Fibroblast of villous mesenchyme (primary cell): ENCODE measurements at places on chromosomes 3 and 15. TPM values are rescaled to one million over a fixed set of nuclear protein-coding genes. Genes with fewer than 3 reads are reported as not detected.

DNA sequence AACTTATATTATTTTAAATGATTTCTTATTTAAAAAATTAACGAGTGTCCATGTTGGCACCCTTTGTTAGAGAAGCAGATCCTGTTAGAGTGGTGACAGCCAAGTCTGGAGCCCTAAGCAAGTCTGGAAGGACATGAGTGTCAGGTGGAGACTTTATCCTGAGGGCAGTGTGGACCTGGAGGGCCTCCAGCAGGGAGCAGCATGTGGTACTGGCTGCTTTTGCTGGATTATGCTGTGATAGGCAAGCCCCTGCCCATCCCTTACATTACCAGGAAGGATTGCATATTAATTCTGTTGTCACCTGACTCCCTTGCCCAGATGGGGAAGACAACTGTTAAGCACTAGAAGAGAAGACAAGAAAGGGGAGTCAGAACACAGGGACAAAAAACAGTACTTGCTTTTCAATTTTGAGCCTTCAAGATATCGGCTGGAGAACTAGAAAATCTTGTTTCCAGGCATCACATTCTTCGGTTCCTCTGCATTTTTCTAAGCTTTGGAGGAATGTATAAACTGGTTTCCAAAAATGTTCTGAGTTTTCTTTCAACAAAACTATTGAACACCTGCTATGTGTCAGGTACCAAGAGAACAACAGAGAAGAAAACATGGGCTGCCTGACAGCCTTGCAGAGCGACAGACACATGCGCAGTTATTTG is 22.7 kb downstream of the ZNF860 start:
- no peak for DNase-seq

Gene ALG1L2
- total RNA-seq, result 0.86 TPM in 1 of 2 replicates, not detected in the other

GRCh38 chr3:139519998-139520737 is 19.4 kb downstream of the RBP1 start:
- DNase-seq, result peak; percentile 44

Gene LYZL4
- not detected in 2 replicates for total RNA-seq

- DNase-seq, result no peak
These were observed 188.4 kb upstream of the ST8SIA2 start for GRCh38 chr15:92205255-92205739.

- DNase-seq, result no peak
These were observed 33.1 kb downstream of the NBEAL2 start for GRCh38 chr3:47012342-47013230.

Gene FRMD5
- total RNA-seq, result 1.3 and 1.9 TPM in 2 replicates

- peak; percentile 3 for DNase-seq
These were observed 15.5 kb upstream of the PRSS50 start for GRCh38 chr3:46733026-46733800.

DNA sequence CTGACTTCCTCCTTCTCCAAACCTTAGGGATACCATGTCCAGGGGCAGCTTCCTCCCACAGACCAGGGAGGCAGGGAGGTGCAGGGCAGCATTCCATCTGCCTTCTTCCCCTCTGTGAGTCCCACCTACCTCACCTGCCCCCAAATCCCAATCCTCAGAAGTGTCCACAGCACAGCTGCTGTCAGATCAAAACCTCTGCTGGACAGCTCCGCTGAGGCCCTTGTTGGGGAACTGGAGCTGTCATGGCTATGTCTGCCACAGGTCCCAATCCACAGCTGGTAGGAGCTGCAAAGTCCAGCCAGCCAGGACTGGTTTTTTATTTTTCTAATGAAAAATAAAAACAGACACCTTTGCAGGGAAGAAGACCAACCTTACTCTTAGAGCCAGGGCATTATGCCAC is 40.7 kb upstream of the TBC1D21 start:
- no peak for DNase-seq

- DNase-seq, result no peak
These were observed 63.8 kb downstream of the LPP start for GRCh38 chr3:188217726-188218125.

GRCh38 chr3:192422997-192423342 is 304.4 kb downstream of the FGF12 start:
- DNase-seq, result no peak

- no peak for DNase-seq
These were observed 268.1 kb upstream of the CRBN start for GRCh38 chr3:3447641-3448040.

GRCh38 chr3:30142946-30143345 is 463.5 kb upstream of the TGFBR2 start:
- peak; percentile 12 for DNase-seq

Gene CPNE4
- total RNA-seq, result not detected in 2 replicates

DNA sequence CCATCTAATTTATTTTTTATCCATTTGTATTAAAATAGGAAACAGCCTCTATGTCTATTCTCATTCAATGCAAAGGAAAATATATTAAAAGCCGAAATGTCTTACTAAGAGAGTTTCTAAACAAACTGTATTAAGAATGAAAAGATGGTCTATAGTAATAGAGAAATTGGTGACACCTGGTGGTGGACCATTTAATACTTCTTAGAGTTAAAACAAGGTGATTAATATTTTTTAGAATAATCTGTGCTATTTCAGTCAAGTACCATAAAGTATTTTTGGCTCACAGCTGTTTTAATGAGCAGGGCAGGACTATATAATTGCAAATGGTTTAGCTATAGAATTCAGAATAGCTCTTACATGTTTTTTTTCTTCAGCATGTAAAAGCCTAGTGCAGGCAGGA is 55.7 kb downstream of the SYNPR start:
- peak; percentile 28 for DNase-seq

Gene CCR9
- not detected in 2 replicates for total RNA-seq

- DNase-seq, result peak; percentile 13
These were observed 140.4 kb downstream of the SLC9A9 start for GRCh38 chr3:143707848-143708247.

Gene IL16
- total RNA-seq, result 0.32 TPM in 1 of 2 replicates, not detected in the other

Gene GPR62
- total RNA-seq, result under 0.01 TPM in 1 of 2 replicates, not detected in the other

Gene CD96
- 0.32 TPM in 1 of 2 replicates, not detected in the other for total RNA-seq

- peak; percentile 85 for DNase-seq
These were observed 4.0 kb downstream of the CCDC51 start for GRCh38 chr3:48435774-48436476.

DNA sequence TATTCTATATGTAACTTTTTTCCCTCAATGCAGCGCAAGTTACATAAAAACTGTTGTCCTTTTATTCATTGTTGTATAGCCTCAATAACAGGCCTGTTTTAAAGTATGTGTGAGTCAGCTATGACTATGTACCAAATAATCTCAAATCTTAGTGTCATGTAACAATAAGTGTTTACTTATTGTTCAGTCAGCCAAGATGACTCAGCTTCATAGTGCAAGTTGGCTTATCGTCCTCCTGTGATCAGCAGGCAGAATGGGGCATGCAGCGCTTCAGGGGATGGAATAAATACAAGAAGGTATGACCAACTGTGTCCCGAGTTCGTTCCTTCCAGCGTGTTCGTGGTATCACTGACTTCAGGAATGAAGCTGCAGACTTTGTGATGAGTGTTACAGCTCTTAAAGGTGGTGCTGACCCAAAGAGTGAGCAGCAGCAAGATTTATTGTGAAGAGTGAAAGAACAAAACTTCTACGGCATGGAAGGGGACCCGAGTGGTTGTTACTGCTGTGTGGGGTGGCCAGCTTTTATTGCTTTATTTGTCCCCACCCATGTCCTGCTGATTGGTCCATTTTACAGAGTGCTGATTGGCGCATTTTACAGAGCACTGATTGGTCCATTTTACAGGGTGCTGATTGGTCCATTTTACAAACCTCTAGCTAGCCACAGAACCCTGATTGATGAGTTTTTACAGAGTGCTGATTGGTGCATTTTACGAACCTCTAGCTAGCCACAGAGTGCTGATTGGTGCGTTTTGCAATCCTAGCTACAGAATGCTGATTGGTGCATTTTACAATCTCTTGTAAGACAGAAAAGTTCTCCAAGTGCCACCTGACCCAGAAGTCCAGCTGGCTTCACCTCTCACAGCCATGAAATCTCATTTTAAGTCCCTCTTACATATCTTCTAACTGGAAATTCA is 1016.0 kb downstream of the MCTP2 start:
- DNase-seq, result peak; percentile 86

DNA sequence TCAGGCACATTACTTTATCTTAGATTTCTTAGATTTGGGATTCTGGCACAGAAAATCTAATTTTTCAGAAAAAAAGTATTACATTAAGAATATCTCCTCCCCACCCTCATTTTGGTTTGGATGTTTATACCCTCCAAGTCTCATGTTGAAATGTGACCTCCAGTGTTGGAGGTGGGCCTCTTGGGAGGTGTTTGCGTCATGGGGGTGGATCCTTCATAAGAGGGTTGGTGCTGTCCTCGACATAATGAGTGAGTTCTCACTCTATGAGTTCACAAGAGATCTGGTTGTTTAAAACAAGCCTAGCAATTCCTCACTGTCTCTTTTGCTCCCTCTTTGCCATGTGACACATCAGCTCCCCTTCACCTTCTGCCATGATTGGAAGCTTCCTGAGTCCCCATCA is 45.6 kb upstream of the WWTR1 start:
- peak; percentile 95 for DNase-seq

Gene PLIN1
- total RNA-seq, result under 0.01 and 0.43 TPM in 2 replicates

Gene SYNPR
- total RNA-seq, result not detected in 2 replicates

GRCh38 chr15:55353025-55353424 is 34.0 kb downstream of the PIGB start:
- DNase-seq, result no peak

- peak; percentile 53 for DNase-seq
These were observed 1.5 kb downstream of the CYP1A1 start for GRCh38 chr15:74723754-74724334.

DNA sequence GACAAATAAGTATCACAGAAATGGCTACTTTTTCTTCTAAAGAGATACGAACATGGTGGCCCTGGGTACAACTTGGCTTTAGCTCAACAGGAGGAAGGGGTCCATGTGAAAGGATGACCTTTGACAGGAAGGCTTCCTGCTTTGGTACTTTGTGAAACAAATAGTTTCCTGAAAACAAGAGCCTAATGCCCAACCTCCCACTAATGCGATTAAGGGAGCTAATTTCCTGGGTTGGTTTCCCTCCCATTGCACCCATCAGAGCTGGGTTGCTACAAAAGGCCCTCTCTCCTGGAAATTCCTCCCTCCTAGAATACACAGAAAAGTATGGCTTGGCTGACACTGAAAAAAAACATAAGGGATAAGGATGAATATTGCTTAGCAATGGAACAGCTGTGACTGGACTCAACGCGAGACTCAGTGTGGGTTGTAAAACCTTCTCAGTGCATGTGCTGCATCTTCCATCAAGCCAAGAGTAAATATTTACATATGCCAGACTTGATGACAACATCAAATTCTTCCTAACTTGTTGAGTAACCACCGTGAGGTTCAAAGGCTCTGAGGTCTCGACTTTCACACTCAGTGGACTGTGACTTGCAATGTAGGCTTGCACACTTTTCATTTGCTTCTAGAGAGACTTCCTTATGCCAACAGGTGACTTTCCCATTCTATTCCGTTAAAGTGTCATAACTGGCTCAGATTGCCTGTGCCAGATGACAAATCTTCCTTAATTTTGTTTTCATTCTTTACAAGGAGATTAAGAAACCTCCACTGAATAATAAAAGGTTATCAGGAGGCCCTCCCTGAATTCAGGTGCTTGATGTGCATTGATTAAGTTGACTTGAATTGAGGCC is 60.1 kb downstream of the ADAMTS9 start:
- peak; percentile 91 for DNase-seq
